Muscle of leg (tissue), 16 donors: ENCODE measurements at places on chromosomes 4 and X. TPM values are rescaled to one million over a fixed set of nuclear protein-coding genes. Genes with fewer than 3 reads are reported as not detected.

The CT45A9 gene
- total RNA-seq = not detected

The TMEM131L gene
- 35.1 TPM for total RNA-seq

The PDLIM3 gene
- 541 TPM for total RNA-seq

- peaks cover 18% of the 10 kb centered on the region for H3K36me3 ChIP-seq
- no peak for DNase-seq
- no peaks in the 10 kb centered on the region for H3K4me1 ChIP-seq
- no peak overlapping the region for H3K4me3 ChIP-seq
Measured at GRCh38 chrX:150775569-150776350, 82.6 kb downstream of the MTMR1 start.

GRCh38 chr4:48862661-48863060, 31.8 kb downstream of the OCIAD1 start:
- no peaks in the 10 kb centered on the region for H3K27me3 ChIP-seq
- no peak for DNase-seq
- H3K4me1 ChIP-seq = no peaks in the 10 kb centered on the region
- peaks cover 2% of the 10 kb centered on the region for H3K36me3 ChIP-seq
- H3K4me3 ChIP-seq = no peak overlapping the region

GRCh38 chr4:48290146-48290772, 20.6 kb upstream of the TEC start:
- no peak overlapping the region for H3K27ac ChIP-seq
- no peaks in the 10 kb centered on the region for H3K27me3 ChIP-seq
- no peaks in the 10 kb centered on the region for H3K4me1 ChIP-seq
- DNase-seq = no peak
- no peaks in the 10 kb centered on the region for H3K36me3 ChIP-seq

- H3K4me1 ChIP-seq = no peaks in the 10 kb centered on the region
- H3K27me3 ChIP-seq = no peaks in the 10 kb centered on the region
- no peak overlapping the region for H3K4me3 ChIP-seq
Measured at GRCh38 chr4:64582492-64582891, 173.2 kb upstream of the TECRL start.
